ENCODE measurements at places on chromosomes 1 and 21.
A peak's percentile ranks its signal among the peaks of the same experiment; 100 is the strongest.

- peak; percentile 77 for DNase-seq
Measured at GRCh38 chr1:59750328-59751003, 64.3 kb upstream of the HOOK1 start.

DNA sequence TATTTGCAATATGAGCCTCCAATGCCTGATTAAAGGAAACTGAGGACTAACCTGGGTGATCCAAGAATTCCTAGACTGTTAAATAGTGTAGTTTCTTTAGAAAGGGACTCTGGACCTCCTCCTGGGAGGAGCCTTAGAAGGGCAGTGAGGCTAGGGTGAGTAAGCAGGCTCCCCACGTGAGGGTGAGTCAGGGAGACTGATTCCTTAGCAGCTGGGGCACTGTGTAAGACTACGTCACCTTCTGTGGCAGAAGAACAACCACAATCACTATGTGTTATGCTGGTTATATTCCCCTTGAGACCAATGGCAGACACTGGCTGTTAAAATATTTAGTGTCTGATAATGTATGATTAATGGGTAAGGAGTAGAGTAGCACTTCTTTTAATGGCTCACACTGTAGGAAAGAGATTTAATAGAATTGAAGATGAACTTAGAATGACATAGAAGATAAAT, 53.3 kb upstream of the SYT14 start:
- DNase-seq: peak; percentile 92

- no peak for DNase-seq
Measured at GRCh38 chr1:118905196-118905595, 82.9 kb downstream of the TBX15 start.

- DNase-seq: no peak
Measured at GRCh38 chr1:69076631-69077030, 491.1 kb upstream of the LRRC7 start.

- DNase-seq: no peak
Measured at GRCh38 chr1:23588749-23589548, 29.6 kb upstream of the ID3 start.

- no peak for DNase-seq
Measured at GRCh38 chr21:24729568-24729967, 877.7 kb downstream of the MRPL39 start.

DNA sequence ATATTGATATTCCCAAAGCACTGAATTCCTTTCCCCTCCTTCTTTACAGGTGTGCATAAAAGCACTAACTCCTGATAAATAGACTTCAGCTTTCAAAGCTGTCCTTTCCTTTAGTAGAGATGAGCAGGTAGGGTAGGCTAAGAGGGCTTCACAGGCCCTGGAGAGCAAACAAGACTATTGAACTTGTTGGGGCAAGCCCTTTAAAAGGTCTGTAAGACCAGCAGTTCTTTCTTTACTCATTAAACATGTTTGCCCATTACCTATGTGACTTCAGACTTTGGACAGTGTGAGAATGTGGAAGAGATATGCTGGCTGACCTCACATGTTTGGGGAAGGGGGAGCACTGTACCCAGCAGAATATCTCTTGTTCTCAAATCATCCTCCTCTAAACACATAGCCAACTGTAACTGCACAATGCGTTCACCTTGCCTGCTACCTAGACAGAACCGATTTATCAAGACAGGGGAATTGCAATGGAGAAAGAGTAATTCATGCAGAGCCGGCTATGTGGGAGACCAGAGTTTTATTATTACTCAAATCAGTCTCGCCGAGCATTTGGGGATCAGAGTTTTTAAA, 27.1 kb upstream of the HAO2 start:
- no peak for DNase-seq

DNA sequence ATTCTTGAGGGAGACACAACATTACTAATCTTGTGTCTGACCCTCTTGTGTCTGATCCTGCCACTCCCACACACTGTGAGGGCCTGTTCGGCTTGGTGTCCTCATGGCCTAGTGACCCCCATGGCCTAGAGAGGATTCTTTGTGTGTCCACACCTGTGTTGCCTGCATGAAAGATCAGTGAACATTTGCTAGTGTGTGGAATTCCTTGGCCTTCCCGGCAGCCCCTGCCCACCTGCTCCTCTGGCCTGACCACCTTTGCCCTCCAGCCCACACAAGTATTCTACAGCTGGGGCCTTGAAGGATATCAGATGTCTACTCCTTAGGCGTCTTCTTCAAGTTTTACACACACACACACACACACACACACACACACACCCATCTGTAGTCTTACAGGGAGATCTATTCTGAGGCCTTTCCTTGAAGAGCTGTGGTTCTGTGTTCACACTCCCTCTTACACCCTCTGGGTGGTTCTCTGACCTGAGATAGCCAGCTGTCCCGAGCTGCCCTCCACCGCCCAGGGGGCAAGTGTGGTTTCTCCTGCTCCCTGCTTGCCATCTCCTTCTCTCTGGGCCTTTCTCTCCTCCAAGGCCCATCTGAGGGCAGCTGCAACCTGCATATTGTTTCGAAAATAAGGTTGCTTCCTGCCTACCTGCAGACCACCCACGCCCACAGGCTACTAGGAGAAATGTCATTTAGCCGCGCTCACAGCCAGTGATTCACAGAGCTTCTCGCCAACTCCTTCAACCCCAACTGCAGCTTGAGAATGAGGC, 45.4 kb downstream of the CD247 start:
- DNase-seq: no peak

- no peak for DNase-seq
Measured at GRCh38 chr1:245510144-245510543, 355.4 kb downstream of the KIF26B start.

DNA sequence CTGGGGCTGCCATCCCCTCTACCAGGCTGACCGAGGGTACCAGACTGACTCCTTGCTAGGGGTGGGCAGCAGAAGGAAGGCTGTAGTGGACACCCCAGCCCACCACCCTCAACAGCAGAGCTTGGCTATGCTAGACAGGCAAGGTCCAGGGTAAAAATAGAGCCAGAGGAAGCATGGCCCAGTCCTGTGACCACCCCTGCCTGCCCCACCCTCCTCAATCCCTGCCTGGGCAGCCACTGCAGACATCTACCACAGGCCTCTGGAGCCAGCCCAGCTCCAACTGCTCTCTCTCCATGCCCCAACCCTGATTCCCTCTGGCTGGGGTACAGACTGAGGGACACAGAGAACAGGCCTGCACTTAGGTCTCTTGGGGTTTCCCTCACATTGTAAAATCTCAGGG, 1.7 kb downstream of the S100A1 start:
- DNase-seq: no peak

DNA sequence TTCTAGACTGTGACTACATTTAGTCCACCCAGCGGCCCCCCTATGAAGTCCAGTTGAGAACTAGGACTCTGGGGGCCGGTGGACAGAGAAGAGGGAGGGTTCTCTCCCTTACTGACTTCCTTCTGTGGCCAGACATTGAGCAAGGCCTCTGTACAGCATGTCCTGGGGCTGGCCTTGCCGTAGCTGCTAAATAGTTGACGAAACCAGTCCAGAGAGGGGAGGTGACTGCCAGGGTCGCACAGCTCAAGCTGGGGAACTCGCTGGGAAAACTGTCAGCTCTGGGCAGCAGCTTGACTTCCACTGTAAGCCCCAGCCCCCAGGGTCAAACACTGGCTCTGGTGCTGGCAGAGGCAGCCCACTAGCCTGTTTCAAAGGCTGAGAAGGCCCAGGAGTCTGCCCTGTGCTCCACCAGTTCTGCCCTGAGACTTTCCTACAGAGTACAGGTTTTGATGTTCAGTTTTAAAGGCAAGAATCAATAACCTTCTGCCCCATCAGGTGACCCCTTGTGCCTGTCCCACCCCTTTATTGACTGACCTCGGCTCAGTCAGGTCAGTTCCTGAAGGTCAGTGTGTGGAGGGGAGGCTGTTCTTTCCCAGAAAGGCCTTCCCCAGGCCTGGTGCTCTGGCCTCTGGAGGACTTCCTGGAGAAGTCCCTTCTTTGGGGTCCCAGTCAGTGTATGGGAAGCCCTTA, 14.1 kb downstream of the PCSK9 start:
- no peak for DNase-seq

DNA sequence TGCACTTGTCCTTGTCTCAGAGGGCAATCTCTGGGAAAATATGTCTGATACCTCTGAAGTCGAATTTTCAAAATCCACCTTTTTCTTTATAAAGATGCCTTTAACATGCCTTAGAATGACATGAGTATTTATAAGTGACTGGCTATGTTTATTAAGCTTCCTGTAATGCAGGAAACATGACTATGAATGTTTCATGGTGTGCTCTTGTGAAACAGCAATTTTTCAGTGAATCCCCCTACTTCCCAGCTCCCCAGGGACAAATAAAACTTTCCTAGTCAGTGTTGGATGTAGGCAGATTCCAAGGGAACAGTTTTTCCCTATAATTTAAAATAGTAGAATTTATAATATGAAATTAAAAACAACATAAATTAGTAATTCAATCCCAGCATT, 437.0 kb downstream of the LMO4 start:
- DNase-seq: peak; percentile 1

DNA sequence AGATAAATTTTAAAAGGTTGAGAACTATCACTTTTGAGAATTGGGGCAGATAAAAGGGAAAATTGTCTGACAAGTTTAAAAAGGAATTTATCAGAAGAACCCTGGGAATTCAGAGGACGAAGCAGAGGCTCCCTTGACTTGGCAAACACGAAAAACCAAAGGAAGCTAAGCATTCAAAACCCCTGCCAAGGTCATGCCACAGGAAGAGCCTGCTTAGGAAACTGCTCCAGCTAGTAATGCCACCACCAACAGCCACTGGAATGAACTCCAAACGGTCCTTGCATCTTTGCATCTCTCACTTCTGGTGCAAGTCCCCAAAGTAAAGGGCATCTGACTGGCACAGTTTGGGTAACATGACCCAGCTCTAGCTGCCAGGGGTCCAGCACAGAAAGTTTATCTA, 7.2 kb downstream of the GPBP1L1 start:
- no peak for DNase-seq

Measured in trophoblast cell (in vitro differentiated cells and primary cell).